ENCODE measurements at places on chromosomes 5 and 9.

- no peak for ATAC-seq
These were observed 214.0 kb upstream of the DAB2 start for GRCh38 chr5:39638813-39639212.

GRCh38 chr9:93958819-93959682 lies 3.9 kb upstream of the BARX1 start:
- ATAC-seq: no peak

GRCh38 chr5:33400675-33401074 lies 40.1 kb upstream of the TARS1 start:
- no peak for ATAC-seq

- no peak for ATAC-seq
These were observed 54.8 kb upstream of the FOXB2 start for GRCh38 chr9:76964612-76965011.

GRCh38 chr9:106675780-106676179 lies 187.2 kb upstream of the ZNF462 start:
- ATAC-seq: no peak

DNA sequence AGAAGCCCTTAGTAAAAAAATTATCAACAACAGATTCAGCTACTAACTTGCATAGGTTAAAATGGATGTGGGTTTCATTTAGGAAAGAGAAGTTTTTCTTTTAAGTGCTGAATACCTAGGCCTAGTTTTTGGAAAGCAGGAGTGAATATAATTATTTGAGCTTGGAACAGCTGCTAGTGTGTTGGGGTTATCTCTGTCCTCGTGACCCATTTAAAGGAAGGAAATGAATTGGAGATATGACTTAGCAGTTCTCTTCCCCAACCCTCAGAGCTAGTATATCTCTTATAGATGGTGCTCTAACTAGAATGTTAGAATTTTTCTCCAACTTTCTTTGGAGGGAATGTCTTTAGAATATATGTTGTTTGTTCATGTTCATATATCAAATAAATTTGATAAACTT lies 38.6 kb downstream of the ZNF366 start:
- no peak for ATAC-seq

DNA sequence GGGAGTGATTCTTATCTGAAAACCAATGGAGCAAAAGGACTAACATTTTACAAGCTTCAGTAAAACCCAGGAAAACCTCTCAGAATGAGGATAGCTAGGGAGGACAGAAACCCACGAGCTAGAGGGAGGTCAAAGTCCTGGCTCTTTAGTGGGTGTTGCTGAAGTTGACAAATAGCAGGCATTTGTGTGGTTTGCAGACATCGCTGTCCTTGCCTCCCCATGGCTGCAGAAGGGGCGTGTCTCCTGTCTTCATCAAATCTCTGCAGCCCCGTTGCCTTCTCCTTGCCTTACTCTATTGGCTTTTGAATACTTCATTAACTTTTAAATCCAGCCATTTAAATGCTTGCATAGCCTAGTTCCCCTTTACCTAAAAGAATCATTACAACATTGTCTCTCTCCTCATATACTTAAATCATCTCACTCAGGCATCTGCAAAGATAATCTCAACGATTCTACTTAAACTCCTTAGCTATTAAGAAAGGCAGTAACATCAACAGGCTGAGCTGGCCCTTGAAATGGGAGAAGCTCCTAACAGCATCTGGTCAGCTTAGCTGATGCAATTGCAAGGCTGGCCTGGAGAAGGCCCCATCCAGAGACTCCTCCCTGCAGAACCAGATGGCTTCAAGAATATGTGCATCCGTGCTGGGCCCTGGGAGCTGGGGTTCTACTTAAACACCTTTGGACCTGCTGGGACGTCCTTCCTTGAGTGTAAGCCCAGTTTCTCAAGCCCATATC lies 152.8 kb upstream of the TAS2R1 start:
- no peak for ATAC-seq

GRCh38 chr9:4102078-4102477 lies 197.8 kb downstream of the GLIS3 start:
- ATAC-seq: no peak
